Cardiac ventricle fibroblast (primary cell): ENCODE measurements at places on chromosomes 2 and 18. TPM values are rescaled to one million over a fixed set of nuclear protein-coding genes. Genes with fewer than 3 reads are reported as not detected.

DSG4 gene
- not detected in 2 replicates for total RNA-seq

CTIF gene
- 25.0 and 27.0 TPM in 2 replicates for total RNA-seq

KANSL1L gene
- total RNA-seq = 12.7 and 17.5 TPM in 2 replicates

LOXHD1 gene
- 0.05 TPM in 1 of 2 replicates, not detected in the other for total RNA-seq

ALKAL2 gene
- not detected in 2 replicates for total RNA-seq

RBKS gene
- total RNA-seq = 0.75 and 1.3 TPM in 2 replicates

ZNF385B gene
- 0.19 and 0.49 TPM in 2 replicates for total RNA-seq

CRYGC gene
- total RNA-seq = not detected in 2 replicates

ABCA12 gene
- total RNA-seq = 0.05 and 0.06 TPM in 2 replicates

CCDC141 gene
- not detected in 2 replicates for total RNA-seq

MFSD2B gene
- total RNA-seq = 0.10 TPM in 1 of 2 replicates, not detected in the other

LRRFIP1 gene
- total RNA-seq = 30.7 and 33.2 TPM in 2 replicates

ANKRD62 gene
- not detected in 2 replicates for total RNA-seq

TRAPPC8 gene
- total RNA-seq = 16.8 and 17.3 TPM in 2 replicates

CNRIP1 gene
- total RNA-seq = 30.1 and 32.4 TPM in 2 replicates

HMSD gene
- not detected in 2 replicates for total RNA-seq

MPPE1 gene
- total RNA-seq = 28.7 and 28.8 TPM in 2 replicates

RRM2 gene
- 4.6 and 5.9 TPM in 2 replicates for total RNA-seq

WDCP gene
- total RNA-seq = 5.8 and 6.7 TPM in 2 replicates

NEU2 gene
- not detected in 2 replicates for total RNA-seq

MATN3 gene
- 0.62 and 0.73 TPM in 2 replicates for total RNA-seq

STARD6 gene
- not detected in 2 replicates for total RNA-seq

CXCR4 gene
- total RNA-seq = 3.2 and 5.7 TPM in 2 replicates

TGFA gene
- not detected in 2 replicates for total RNA-seq

FER1L5 gene
- 0.10 and 0.37 TPM in 2 replicates for total RNA-seq

SALL3 gene
- 0.44 and 0.62 TPM in 2 replicates for total RNA-seq

UCN gene
- total RNA-seq = 1.1 and 1.2 TPM in 2 replicates

GYPC gene
- total RNA-seq = 37.0 and 53.5 TPM in 2 replicates

DCDC2C gene
- total RNA-seq = not detected in 2 replicates

LRRC30 gene
- not detected in 2 replicates for total RNA-seq

TNFAIP6 gene
- 19.3 and 29.5 TPM in 2 replicates for total RNA-seq

VWC2L gene
- 0.10 TPM in 1 of 2 replicates, not detected in the other for total RNA-seq

OSBPL6 gene
- 4.1 and 4.6 TPM in 2 replicates for total RNA-seq

IL37 gene
- not detected in 2 replicates for total RNA-seq

MC2R gene
- not detected in 2 replicates for total RNA-seq

PLGLB2 gene
- total RNA-seq = 0.68 and 0.69 TPM in 2 replicates

ADI1 gene
- total RNA-seq = 58.0 and 75.1 TPM in 2 replicates

POTEC gene
- total RNA-seq = not detected in 2 replicates

RND3 gene
- total RNA-seq = 69.7 and 97.6 TPM in 2 replicates

QPCT gene
- 1.9 and 4.1 TPM in 2 replicates for total RNA-seq

LIMS2 gene
- total RNA-seq = 0.34 and 1.1 TPM in 2 replicates

ARHGEF4 gene
- total RNA-seq = 6.2 and 8.2 TPM in 2 replicates

PPP1R7 gene
- 53.0 and 60.9 TPM in 2 replicates for total RNA-seq

GAL3ST2 gene
- total RNA-seq = not detected in 2 replicates

ZSCAN30 gene
- 9.8 and 12.2 TPM in 2 replicates for total RNA-seq

IMPACT gene
- 22.2 and 28.9 TPM in 2 replicates for total RNA-seq

IMPA2 gene
- total RNA-seq = 11.4 and 16.2 TPM in 2 replicates

SMPD4 gene
- 24.1 and 24.4 TPM in 2 replicates for total RNA-seq

GPAT2 gene
- 2.3 and 3.2 TPM in 2 replicates for total RNA-seq

TXNDC2 gene
- 0.19 TPM in 1 of 2 replicates, not detected in the other for total RNA-seq

RAX gene
- total RNA-seq = not detected in 2 replicates

MC5R gene
- total RNA-seq = not detected in 2 replicates

PSTPIP2 gene
- total RNA-seq = 2.4 and 2.5 TPM in 2 replicates
